NCI-H69 (cell line): ENCODE measurements at places on chromosomes 6 and 20.

GRCh38 chr6:137104926-137105325, 60.2 kb upstream of the IL20RA start:
- DNase-seq, result no peak

- DNase-seq, result peak; percentile 77
Observed at GRCh38 chr6:41579088-41579610, 33.0 kb downstream of the FOXP4 start.

DNA sequence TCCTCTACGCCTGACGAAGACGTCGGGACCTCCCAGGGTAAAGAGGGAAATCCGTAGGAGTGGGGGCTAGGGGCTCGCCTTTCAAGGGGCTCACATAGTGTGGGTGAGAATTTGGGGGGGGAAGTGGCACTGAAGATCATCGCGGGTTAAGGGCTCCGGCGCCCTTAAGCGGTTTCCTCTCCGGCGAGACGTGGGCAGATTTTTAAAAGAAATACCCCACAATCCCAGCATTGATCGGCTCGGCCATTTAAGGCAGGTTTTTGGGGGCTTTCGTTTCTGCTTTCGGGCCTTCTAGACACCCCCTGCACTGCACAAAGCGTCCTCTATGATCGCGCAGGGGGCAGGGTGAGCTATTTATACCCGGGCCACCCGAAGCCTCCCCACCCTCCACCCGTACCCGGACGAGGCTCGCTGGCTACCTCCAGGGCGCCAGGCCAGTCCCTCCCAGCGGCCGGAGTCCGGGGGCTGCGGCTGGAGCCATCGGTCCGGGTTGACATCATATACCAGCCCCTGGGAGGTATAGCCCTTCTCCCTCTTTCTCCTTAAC, 1.2 kb downstream of the NKX2-2 start:
- DNase-seq, result no peak

- DNase-seq, result no peak
Observed at GRCh38 chr6:47524136-47524845, 46.7 kb downstream of the CD2AP start.

GRCh38 chr6:46626228-46626909, 26.2 kb downstream of the CYP39A1 start:
- DNase-seq, result peak; percentile 48

GRCh38 chr6:52908526-52908925, 972 bp downstream of the GSTA3 start:
- no peak for DNase-seq

DNA sequence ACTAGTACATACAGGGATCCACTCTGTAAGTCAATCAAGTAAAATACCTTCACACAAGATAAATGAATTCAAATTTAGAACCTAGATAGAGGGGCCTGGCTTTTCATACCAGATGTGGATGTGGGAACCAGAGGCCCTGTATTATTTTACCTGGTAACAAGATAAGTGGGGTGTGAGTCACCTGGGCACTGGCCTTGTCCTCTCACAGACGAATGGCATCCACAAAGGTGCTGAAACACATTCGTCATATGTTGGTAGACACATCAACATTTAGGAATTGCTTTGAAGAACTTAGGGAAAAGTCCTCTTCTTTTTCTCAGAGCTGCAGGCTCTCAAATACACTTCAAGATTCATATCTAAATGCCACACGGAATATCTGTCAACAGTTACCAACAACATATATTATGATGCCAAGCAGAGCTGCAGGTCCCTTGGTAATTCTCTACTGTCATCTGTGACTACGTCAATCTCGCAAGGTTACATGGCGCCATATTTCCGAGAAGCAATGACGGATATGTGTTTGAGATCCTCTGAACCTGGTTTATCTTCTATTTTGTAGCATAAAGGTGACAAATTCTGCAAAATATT, 618.6 kb downstream of the EPM2A start:
- DNase-seq, result no peak

GRCh38 chr6:16854986-16855385, 93.7 kb upstream of the ATXN1 start:
- no peak for DNase-seq

DNA sequence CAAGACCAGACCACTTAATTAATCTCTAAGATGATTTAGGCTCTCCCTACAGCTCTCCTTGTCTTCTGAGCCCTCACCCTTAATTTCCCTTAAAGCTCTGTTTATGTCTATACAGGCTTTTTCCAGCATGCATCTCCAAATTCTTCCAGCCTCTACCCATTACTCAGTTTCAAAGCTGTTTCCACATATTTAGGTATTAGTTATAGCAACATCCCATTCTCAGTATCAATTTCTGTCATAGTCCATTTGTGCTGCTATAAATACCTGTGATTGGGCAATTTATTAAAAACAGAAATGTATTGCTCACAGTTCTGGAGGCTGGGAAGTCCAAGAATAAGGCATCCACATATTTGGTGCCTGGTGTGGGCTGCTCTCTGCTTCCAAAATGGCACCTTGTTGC, 2.3 kb upstream of the SERPINB1 start:
- DNase-seq, result no peak
